ENCODE measurements at places on chromosomes 13 and 19.
A peak's percentile ranks its signal among the peaks of the same experiment; 100 is the strongest.

DNA sequence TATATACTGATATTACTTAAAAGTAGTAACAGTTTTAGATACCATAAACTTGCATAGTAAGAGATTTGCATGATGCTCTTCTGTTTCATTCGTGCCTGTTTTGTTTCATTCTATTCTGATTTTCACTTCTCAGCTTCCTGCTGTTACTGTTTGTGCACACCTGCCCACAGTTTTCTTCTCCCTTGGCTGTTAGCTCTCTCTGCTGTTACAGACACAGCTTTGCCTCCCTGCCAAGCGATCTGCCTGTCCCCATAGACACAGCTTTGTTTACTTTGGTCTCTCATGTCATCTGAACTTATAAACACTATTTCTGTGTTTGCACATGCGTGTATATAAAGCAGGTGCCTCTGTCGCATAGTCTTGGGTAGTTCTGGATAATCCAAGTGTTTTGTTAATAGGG lies 21.4 kb upstream of the UPF3A start:
- DNase-seq: no peak

- DNase-seq: no peak
Observed at GRCh38 chr19:14418856-14419105, 360 bp downstream of the DDX39A start.

DNA sequence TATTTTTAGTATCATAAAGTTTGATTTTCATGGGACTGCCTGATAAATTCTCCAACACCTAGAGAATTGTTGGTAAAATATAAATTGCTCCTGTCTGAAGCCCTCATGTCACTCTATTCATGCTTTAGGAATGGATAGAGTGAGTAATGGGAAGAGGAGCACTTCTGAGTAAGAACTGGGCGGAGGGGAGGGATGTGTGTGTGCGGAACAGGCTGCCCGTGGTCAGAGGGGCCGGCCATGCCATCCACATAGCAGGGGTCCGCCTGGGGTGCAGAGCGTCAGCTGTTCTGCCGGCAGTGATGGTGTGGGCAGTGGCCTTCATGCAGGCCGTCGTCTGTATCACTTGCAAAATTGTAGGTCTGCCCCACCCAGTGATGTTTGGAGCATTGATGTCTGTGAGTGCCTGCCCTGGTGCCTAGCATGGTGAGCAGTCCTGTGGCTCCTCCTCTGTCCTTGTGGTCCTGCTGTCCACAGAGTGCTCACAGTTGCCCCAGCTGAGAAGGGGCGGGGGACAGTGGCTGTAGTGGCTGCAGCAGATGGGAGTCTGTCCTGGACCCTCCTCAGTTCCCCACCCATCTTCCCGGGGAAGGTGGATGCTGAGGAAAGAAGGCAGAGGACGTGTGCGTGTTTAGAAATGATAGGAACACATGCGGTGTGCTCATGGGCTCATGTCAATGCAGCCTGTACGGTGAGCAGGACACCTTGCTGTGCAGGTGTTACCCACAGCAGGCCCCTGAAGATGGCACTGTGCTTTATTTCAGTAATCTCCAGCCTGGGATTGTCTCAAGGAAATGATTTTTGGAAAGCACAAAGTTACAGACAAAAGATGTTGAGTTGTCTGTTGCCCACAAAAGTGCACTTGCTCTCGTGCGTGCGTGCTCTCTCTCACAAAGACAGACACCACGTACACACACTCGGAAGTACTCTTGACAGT lies 49.4 kb upstream of the TEX29 start:
- no peak for DNase-seq

DNA sequence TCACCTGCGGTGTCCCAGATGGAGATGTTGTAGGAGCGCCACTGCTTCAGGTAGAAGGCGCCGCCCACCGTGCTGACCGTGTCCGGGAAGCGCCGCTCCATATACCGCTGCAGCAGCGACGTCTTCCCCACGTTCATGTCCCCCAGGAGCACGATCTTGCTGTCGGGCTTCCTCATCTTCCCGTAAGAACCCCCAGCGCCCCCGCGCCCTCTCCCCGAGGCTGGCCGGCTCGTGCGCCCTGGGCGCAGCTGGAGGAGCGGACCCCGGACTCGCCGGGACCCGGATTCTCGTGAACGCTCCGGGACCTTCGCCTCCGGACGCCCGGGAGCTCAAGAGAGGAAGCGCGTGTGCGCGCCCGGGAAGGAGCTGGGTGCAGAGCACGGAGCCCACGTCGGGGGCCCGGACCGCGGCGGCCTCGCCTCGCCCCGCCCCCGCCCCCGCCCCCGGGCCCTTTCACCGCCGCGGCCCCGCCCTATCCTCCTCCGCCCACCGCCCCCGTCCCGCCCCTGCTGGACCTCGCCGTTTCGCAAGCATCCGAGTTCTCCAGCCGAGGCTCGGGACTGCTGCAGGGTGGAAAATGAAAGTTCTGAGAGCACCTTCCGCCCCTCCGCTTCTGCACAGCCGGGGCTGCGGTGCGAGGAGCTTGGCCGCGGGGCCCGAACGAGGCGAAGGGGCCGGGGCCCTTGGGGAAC lies at the start of gene RAB20:
Gene RAB20 (minus strand): TSS at position 379 of the 692 bp plus-strand sequence. CDS start 203 bp downstream, at position 176.
- peak; percentile 69 for DNase-seq

DNA sequence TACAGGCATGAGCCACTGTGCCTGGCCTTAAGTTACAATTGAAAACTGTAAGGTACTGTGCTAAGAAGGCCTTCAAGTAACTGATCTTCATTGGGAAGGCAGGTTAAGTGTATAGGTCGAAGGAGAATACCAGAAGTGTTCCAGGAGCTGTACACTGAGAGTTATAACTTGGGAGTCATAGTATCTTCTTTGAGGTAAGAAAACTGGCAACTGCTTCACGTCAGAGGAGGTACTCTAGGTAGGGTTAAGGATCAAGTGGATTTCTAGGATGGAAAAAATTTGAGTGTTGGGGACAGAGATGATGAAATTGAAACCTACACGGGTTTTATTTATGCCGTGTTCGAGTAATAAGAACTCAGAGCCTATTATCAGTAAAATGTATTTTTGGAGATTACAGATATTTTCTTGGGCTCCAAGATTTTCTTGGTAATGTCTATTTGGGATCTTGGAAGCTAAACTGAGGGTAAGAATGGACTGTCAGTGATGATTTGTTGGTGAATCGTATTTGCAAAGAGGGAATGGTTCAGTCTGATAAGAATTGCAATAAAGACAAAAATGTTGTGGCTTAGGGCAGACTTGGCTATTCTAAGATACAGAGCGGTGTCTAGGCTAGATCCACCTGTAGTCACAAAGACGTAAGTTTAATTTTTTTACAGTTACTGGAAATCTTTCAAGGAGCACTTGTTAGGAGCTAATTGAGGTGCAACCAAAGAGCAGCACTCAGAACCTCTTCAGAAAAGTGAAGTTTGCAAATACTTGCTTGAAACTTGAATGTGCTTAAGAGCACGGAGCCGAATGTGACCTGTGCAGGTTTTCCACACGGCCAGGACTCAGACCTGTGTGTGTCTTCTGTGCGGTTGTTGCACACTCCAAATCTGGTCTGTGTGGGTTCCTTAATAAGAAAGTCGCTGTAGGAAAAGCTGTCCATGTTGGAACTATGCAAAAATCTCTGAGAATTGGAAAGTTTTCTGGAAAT lies 102.5 kb downstream of the URI1 start:
- DNase-seq: no peak

- DNase-seq: no peak
Observed at GRCh38 chr13:34502011-34502410, 440.1 kb upstream of the NBEA start.

- DNase-seq: no peak
Observed at GRCh38 chr19:11421371-11422098, 2.4 kb upstream of the RGL3 start.

GRCh38 chr19:48631225-48631624 lies 6.0 kb downstream of the DBP start:
- DNase-seq: no peak

GRCh38 chr19:16896146-16897028 lies 7.6 kb downstream of the F2RL3 start:
- no peak for DNase-seq

- DNase-seq: no peak
Observed at GRCh38 chr13:20390526-20391175, 135.0 kb downstream of the CRYL1 start.

DNA sequence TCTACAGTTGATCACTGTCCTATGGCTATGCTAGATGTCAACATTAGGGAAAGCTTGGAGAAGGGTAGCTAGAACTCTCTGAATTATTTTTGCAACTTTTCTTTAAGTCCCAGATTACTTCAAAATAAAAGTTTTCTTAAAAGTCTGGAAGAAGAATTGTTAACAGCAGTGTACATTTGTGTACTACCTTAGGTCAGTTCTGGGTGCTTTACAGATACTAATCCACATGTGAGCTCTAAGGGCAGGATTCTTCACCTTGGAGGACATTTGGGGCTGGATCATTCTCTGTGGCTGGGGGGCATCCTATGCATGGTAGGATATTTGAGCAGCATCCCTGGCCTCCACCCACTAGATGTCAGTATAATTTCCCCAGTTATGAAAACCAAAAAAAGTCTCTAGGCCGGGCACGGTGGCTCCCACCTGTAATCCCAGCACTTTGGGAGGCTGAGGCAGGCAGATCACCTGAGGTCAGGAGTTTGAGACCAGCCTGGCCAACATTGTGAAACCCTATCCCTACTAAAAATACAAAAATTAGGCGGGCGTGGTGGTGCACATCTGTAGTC lies 2.8 kb downstream of the BRME1 start:
- DNase-seq: no peak

GRCh38 chr19:21238670-21239069 lies 90.5 kb downstream of the ZNF708 start:
- DNase-seq: no peak

DNA sequence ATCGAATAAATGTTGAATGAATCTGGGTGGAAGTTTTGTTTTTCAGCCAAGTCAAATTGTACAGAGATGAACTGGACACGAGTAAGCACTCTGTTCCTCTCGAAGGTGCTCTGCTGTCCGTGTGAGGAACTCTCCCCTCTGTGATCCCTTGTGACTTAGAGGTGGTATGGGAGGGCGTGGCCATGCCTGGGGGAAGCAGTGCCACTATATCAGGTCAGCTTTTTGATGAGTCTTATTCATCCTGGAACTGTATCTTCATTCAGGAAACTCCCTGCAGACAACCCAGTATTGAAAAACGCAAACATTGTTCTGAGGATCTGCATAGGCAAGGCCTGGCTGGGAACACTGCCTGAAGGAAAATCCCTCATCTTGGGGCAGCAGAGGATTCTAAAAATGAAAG lies 45.7 kb upstream of the FLT1 start:
- DNase-seq: peak; percentile 34

DNA sequence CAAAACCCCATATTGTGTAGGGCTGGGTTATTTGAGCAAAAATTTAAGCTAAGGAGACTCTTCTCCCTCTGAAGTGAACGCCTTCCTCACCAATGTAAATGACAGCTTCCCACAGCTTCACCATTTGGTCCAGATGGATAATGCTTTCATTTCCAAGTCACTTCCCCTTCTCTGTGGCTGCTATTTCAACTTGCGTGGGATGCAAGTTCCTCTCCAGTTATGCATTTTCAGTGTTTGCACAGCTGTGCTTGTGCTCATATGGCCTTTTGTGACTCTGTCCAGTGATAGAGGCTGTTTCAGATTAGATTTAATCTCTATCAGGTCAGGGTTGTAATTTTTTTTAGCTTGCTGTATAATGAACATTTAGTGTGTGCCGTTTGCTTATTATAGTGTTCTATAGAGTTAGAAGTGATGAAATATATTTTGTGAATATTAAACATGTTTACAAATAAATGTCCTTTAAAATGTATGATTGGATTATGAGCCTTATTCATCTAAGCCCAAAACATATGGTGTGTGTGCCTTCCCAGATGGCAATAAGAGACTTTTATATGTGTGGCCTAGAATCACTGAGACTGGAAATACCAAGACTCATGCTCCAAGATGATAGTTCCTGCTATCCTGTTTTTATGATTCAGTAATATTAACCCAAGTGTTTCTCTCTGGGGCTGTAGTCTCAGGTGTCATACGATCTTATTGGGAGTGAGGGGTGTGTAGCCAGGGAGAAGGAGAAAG lies 86.6 kb downstream of the TNFRSF19 start:
- no peak for DNase-seq

DNA sequence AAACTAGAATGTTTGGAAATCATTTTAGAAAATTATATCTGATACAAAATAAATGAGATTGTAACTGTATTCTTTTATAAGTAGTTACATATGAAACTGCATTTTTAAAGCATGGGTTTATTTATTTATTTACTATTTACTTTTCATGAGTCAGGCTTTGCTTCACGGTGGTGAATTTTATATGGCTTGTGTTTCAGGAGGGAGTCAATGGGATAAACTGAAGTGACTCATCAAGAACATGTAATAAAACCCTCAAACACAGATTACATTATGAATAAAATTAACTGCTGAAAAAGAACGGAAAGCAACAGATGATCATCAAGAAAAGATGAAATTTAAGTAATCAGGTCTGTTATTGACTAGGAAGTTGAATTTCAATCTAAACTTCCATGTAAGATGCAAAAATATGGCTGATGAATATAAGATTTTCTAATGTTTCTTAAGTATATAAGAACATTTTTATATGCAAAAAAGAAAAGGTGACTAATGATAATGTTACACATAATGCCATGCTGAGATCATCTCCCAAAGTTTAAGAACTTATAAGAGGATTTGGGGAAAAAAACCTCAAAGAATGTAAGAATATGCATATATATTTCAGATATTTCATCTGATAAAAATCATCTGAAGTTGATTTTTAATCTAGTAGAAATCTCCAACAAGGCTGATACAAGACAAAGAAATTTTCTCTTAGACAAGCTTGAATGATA lies 383.6 kb downstream of the SLITRK1 start:
- peak; percentile 55 for DNase-seq

- DNase-seq: no peak
Observed at GRCh38 chr19:491146-491741, 5.0 kb upstream of the MADCAM1 start.

GRCh38 chr19:38714354-38714778 lies 29.9 kb downstream of the CAPN12 start:
- no peak for DNase-seq

- DNase-seq: no peak
Observed at GRCh38 chr13:102930566-102930965, 84.7 kb downstream of the ERCC5 start.

DNA sequence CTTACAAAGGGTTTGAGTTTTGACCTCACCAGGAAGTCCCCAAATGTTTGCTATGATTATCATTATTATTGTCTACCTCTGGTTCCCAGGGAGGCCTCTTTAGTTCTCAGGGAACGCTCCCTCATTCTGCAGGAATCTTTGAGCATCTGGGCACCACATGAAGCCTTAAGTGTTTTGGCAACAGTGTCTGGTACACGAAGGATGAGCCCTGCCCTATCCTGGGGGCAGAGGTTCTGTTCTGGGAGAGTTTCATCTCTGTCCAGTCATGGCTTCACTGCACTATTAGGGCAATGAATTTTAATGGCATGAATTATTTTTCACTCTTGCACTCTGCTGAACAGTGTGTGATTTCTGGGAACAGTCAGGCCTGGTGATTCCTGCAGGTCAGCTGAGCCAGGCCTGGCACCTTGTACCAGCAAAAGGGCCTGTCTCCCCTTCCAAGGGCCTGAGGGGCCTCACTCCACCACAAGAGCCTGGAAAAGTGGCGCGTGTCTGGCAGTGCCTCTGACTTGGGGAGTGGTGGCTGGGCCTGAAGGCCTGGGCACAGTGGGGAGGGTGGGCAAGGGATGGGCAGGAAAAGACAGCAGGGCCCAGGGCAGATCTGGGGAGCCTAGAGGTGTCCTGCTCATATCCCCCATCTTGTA lies 4.6 kb downstream of the FAM187B start:
- DNase-seq: no peak

GRCh38 chr19:54158812-54159351 lies 639 bp downstream of the LENG1 start:
- no peak for DNase-seq
